T1000 (cell line): ENCODE measurements at places on chromosomes 3 and 15.

DNA sequence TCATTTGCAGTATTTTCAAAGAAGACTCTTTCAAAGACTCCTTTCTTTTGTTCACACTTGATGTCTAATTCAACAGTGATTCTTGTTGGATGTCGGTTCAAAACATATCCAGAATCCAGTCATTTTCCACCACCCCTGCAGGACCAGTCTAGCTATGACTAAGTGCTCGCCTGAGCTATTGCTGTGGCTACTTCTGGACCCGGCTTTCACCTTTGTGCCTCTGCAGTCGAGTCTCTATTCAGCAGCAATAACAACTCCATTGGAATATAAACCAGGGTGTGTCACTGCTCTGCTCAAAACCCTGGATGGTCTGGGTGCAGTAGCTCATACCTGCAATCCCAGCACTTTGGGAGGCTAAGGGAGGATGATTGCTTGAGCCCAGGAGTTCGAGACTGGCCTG lies 55.0 kb downstream of the PRICKLE2 start:
- no peak for DNase-seq

GRCh38 chr3:116873142-116873541 lies 163.6 kb downstream of the TUSC7 start:
- DNase-seq = no peak

GRCh38 chr3:188006726-188007393 lies 147.1 kb upstream of the LPP start:
- no peak for DNase-seq

- DNase-seq = no peak
Observed at GRCh38 chr15:44598892-44599291, 61.9 kb downstream of the EIF3J start.

- DNase-seq = no peak
Observed at GRCh38 chr15:91227766-91228165, 127.7 kb downstream of the SV2B start.
